ENCODE measurements at places on chromosomes 7 and 10.

GRCh38 chr7:28483112-28483511 lies 70.8 kb downstream of the CREB5 start:
- DNase-seq = no peak

DNA sequence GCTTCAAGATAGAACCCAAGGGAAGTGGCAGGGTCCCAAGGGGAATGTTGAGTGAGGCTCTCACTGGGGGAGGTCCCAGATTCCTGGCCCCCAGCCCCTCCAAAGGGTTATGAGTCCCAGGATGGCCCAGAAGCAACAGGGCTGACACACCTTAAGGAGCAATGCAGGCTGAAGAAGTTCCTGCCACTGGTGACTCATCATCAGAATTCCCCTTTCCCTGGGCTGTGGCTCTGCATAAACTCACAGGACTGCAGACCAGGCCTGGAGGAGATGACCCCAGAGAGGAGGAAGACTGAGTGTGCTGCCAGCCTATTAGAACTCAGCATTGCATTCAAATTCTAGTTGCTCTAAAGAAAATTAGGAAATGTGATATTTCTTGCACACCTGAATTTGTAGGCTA lies 126.7 kb downstream of the DPP6 start:
- DNase-seq = no peak

- peak; percentile 95 for DNase-seq
Observed at GRCh38 chr10:132443983-132444876, 47.2 kb downstream of the PWWP2B start.

- no peak for DNase-seq
Observed at GRCh38 chr10:14761372-14761771, 13.3 kb downstream of the FAM107B start.

DNA sequence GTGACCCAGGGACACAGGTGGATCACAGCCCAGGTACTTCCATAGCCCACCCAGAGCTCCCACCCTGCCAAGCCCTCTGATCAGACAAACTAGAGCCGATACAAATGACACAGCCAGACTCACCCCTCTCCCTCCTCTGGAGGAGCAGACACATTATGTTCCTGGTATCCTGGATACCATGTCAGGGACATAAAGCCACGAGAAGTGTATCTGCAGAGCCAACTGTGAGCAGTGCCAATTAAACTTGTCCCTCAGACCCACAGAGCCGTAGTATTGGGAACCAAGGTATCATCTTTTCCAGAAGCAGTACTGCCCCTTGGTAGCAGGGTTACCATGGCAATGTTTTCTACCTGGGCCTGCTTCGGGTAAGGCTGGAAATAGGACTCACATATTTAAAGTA lies 47.3 kb upstream of the CPXM2 start:
- no peak for DNase-seq

- no peak for DNase-seq
Observed at GRCh38 chr7:145928937-145929336, 187.7 kb upstream of the CNTNAP2 start.

DNA sequence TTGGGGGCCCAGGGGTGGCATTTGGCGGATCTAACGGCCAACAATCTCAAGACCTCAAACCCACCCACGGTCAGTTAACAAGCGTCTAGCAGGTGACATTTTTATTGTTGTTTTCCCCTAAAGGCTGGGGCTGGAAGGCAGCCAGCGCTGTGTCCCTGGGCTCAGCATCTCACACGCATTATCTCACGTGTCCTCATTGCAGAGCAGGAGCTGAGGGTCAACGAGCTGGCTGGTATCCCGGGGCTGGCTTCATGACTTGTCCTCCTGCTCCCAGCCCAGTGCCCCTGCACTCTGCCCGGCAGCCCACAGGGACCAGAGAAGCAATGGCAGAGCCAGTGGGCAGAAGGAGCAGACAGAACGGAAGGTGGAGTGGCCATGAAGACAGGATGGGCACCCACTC lies 54.4 kb upstream of the TMEM273 start:
- DNase-seq = no peak

DNA sequence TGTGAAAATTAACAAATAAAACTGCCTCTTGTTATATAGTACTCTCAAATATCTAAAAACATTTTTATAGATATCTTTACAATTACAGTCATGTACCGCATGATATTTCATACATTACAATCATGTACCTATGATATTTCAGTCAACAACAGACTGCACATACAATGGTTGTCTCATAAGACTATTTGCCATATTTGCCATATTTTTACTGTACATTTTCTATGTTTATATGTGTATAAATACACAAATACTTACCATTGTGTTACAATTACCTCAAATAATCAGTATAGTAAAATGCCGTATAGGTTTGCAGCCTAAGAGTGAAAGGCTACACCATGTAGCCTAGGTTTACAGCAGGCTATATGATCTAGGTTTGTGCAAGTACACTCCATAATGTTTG lies 336.0 kb upstream of the PCDH15 start:
- DNase-seq = no peak

DNA sequence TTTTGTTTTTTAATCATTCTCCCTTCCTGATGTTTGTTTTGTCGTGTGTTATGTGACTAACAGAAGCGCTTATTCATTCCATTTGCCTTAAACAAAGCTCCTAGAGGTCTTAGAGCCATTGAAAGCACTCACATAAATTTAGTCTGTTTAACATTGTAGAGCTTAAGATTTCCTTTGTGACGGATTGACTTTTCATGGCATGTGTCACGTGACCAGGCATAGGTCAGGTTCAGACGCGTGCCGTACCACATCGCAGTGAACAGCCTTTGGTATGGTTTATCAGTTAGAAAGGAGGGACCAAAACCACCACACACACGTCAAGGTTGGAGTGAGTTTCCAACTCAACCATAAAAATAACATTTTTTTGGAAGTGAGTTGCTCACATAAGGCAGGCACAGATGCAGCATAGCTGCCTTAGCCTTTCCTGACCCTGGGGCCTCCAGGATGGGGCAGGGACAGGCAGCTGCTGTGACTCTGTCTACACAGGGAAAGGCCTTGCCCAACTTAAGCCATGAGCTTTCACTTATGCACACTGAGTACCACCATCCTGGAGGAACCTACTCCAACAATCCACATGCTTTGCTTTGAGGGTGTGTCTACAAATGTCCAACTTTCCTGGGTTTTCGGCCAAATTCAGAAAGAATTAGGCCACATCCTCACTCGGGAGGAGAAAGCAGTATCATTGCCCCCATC lies 55.5 kb downstream of the WDFY4 start:
- DNase-seq = no peak

DNA sequence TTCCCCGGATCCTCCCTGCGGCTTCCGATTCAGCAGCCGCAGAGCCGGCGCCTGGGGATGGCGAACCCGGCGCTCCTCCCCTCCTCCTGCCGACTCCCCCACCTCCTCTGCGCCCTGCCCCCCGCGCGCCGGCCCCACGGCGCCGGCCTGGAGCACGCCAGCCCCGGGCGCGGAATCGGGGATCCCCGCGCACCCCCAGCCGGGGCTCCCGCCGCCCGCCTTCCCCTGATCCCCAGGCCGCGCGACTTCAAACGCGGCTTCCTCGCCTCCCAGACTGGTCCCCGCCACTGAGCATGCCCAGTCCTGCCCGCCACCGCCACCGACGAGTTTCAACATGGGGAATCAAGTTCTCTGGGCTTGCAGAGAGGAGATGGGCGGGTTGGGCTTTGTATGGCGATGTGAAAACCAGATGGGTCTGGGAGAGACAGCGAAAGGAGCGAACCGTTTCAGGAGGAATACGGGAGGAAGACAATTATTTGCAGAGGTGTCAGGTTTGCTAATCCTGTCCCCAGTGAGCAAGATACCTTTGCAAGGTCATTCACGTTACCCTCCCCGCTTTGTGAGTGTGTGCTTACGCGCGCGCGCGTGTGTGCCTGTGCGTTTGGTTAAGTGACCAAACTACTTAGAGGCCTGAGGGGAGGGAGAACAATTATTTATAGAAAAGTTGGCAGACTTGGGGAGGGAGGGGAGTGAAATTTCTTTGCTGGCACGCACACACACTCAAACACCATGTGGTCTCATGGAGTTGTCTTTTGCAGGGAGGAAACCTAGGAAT lies at the start of gene PANK1:
Gene PANK1 (minus strand): TSS at position 276 of the 775 bp plus-strand sequence. CDS start 351 bp downstream, outside the sequence.
- peak; percentile 88 for DNase-seq

DNA sequence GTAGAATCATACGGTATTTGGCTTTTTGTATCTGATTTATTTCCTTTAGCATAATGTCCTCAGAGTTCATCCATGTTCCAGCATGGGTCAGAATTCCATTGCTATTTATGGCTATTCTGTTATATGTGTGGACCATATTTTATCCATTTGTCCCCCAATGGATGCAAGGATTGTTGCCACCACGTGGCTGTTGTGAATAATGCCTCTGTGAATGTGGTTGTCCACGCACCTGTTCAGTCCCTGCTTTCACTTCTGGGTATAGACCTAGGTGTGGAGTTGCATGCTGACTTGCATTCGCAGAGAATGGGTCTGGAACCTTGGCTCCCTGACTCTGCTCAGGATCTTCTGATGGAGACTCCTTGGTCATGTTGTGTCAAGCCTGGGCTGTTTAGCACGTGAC lies 199.9 kb downstream of the CAMK1D start:
- no peak for DNase-seq

DNA sequence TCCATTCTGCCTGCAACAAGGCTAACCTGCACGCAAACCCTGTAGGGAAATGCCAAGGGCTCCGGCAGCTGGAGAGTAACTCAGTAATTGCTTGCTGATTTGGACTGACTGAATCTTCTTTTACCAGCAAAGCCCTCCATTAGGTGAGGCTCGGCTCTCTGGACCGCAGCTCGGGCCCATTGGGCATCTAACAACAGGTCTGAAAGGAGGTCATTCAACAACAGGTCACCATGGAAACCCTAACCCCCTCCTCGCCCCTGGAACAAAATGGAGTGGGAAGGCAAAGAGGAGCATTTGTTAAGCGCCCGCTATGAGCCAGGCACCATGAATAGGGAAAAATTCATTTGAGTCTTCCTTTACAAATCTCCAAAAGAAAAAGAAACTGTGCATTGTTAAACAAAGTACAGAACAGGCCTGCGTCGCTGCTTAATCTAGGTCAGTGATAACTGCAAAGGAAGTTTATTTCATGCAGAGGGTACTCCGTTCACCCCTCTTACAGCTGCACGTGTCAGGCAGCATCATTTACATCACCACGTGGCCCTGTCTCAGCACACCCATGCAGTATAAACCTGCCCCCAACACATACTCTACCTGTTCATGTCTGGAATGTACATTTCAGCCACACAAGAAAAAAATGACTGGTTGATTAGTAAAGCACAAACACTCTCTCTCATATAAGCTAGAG lies 248.8 kb upstream of the NEBL start:
- no peak for DNase-seq

- peak; percentile 70 for DNase-seq
Observed at GRCh38 chr7:18890134-18890533, 227.3 kb downstream of the TWIST1 start.

- no peak for DNase-seq
Observed at GRCh38 chr10:132175408-132175807, 11.3 kb upstream of the DPYSL4 start.

DNA sequence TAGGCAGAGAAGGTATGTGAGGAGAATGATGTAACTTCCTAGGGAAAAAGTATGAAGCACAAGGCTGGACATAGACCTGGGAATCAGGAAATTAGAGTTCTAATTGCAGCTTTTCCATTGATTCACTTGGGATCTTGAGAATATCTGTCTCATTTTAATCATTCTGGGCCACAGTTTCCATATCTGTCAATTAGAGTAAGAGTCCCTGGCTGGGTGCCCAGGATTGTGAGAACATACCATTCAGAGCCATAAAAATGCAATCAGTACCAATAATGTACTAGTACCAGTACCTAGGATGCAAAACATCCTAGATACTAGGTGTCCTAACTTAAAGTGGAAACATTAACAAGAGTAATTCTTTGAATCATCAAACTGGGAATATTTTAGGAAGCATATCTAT lies 29.6 kb downstream of the CAV1 start:
- DNase-seq = no peak

DNA sequence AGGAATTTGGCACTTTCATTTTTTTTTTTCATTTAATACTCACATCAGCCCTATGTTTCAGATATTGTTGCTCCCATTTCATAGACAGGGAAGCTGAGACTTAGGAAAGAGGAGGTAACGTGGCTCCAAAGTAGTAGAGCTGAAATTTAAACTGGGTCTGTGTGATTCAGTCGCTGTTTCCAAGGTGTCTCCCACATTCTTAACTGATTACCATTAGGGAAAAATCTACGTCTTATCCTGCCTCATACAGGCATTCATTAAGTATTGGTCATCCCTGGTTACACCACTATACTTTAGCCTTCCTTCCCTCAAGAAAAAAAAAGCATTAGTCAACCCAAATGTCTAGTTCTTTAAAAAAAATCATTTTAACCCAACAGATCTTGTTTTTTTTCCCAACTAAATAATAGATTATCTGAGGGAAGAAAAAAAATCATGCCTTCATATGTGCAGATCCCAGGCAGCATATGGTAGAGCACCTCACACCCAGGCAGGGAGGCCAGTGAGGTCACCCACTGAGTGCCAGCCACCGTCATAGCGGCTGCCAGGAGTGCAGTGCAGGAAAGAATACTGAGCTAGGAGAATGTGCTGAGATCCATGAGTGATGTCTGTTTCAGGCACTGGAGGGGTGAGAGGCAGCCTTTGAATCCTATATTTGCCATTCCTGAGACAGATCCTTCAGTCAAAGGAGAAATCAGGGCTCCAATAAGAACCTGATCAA lies 59.0 kb upstream of the SORCS3 start:
- DNase-seq = no peak

DNA sequence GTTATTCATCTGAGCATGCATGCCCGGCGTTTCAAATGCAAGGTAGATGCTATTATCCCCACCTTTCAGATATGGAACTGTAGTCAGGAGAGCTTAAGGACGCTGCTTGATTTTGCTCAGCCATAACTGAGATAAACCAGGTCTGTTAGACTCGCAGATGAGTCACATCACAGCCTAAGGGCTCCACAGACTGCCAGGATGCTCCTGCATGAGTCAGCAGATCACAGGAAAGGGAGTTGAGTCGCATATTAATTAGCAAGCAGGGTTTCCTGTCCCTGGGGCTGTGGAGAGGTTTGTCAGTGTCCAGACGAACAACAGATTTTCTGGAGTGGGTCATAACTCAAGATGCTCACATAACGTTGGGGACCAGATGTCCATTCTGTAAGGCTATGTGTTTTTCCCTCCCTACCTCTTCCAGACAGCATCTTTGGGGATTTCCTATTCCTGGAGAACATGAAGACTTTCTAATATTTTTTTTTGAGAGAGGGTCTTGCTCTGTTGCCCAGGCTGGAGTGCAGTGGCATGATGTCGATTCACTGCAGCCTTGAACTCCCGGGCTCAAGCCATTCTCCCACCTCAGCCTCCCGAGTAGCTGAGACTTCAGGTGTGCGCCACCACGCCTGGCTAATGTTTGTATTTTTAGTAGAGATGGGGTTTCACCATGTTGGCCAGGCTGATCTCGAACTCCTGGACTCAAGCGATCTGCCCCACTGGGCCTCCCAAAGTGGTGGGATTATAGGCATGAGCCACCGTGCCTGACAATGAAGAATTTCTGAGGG lies 36.7 kb downstream of the PFKFB3 start:
- DNase-seq = peak; percentile 96

DNA sequence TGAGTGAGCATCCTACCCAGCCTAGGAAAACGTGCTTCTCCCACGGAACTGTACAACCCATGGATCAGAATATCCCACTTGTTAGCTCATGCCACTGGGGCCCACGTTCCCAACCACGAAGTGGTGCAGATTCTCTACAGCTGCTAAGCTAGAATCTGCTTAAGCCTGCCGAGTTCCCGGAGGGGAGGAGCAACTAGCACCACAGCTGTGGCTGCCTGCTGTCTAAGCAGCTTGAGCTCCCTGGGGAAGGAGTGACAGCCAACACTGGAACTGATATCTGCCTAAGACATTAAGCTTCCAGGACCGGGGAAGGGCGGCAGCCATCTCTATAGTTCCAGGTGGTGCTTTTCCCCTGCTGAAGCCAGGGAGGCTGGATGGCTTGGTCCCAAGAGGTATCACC lies 334.7 kb upstream of the CHRM2 start:
- DNase-seq = peak; percentile 83
